ENCODE measurements at places on chromosomes 5 and 9.
A peak's percentile ranks its signal among the peaks of the same experiment; 100 is the strongest.

- DNase-seq = no peak
These were observed 67.0 kb downstream of the CAST start for GRCh38 chr5:96729156-96729555.

DNA sequence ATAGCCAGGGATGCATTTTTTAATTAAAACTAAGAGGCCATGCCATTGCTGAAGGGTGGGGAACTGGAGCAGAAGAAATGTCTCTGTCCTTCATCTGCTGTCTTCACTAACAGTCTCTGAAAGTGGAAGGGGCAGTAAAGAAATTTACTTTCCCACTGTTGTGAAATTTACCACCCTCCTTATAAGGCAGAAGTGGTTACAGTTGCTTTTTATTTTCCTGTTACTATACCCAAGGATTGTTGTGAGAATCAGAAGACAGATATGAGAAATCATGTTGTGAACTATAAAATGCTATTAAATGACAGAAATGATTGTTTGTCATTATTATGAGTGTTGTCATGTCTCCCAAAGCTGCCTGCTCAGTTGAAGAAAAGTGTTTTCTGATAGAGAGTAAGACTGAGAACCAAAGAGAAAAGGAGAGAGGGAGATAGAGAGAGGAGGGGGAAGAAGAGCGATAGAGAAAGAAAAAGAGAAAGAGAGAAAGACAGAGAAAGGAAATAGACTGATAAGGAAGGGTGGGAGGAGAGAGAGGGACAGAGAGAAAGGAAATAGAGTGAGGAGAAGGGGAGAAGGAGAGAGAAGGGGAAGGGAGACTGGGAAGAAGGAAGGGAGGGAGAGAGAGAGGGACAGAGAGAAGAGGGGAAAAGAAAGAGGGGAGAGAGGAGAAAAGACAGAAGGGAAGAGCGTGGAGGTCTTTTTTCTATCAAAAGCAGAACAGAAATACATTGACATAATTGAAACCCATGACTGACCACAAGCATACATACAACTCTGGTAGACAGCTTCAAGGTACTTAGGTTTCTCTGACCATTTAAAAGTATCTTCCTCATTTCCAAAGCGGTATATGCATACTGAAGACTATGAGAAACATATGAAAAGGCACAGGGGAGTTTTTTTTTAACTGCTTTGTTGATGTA lies 22.5 kb downstream of the SEC61B start:
- DNase-seq = no peak

GRCh38 chr9:136255896-136256890 lies 10.6 kb upstream of the QSOX2 start:
- DNase-seq = no peak

GRCh38 chr9:34957492-34958410 lies at the start of gene PHF24:
Gene PHF24, plus strand, starts transcription at chr9:34958285. Its CDS starts 13,014 bp downstream, at chr9:34971299.
- no peak for DNase-seq

DNA sequence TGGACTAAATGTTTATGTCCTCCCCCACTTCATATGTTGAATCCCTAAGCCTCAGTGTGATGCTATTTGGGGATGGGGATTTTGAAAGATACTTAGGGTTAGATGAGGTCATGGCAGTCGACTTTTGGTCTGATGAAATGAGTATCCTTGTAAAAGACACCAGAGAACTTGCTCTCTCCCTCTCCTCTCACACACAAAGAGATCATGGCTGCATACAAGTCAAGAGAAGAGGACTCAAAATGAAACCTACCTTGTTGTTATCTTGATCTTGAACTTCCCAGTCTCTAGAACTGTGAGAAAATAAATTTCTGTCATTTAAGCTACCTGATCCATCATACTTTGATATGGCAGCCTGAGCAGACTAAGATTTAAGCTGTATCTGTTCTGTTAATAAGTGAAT lies 144.0 kb upstream of the HAPLN1 start:
- DNase-seq = no peak

GRCh38 chr5:137627706-137628105 lies 108.2 kb downstream of the KLHL3 start:
- DNase-seq = no peak

DNA sequence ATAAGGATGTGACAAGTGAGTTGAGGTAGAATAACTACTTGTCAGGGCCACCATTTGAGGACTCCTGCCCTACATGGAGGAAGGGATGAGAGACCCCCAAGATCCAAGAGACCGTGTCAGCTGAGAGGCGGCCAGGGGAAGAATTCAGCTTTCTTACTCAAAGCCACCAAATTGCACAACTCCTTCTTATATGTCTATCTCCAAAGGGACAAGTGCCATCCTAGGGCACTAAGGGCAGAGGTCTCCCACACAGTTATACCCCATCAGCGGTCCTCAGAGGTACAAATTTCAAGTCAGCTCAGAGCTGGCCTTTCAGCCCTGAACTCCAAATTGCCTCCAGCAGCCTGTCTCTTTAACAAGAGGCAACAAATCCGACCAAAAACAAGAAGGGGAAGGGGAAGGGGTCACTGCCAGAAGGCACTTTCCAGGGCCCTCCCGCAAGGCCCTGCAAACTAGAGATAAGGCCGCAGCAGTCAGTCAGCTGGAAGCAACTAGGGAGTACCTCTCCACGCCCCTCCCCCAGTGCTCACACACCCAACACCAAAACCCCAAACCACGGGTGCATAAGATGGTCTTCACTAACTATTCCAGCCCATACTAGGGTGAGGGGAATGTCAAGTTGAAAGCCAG lies 6.1 kb upstream of the STOML2 start:
- no peak for DNase-seq

DNA sequence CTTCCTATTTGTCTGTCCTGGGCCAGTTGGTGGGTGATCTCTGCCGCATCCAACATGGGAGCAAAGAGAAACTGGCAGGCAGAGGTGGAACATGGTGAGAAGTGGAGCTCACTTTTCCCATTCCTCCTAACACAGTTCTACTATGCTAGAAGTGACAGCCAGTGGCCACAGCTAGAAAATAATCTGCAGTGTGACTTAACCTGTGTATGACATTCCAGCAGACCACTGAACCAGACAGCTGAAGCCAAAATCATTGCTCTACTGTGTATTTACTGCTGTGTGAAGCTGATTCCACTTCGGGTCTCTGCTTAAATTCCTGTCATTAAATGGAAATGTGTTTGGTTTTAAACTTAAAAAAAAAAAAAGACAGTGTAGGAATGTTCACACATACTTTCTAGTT lies 523.0 kb downstream of the MTRR start:
- no peak for DNase-seq

GRCh38 chr9:21455320-21455719 lies 15.1 kb downstream of the IFNA1 start:
- DNase-seq = no peak

DNA sequence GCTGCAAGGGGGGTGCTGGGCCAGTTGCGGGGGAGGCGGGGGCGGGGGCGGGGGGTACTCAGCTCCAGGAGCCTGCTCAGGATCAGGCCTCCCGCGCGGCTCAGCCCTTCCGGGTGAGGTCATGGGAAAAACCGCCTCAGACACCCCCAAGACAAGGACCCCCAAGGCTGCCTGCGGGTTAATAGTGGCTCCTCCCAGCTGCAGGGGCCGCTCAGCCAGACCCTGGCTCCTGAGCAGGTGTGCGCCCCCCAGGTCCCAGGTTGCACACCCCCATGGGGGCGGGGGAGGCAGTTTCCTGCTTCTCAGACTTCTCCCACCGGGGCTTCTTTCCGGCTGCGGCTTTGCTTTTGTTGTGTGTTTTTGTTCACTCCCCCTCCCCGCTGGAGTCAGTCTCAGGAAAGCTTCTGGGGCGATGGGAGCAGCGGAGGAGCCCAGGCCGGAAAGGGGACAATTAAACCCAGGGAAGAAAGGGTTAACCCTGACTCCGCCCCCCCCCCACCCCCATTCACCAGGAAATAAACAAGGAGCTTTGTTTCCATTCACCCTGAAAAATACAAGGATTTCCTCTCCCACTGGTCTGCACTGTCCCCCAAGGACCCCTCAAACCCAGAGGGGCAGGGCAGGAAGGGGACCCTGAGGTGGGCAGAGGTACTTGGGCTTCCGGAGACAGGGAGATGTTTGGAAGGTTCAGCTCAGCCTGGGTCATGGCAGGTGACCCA lies 42.3 kb upstream of the NOTCH1 start:
- no peak for DNase-seq

GRCh38 chr5:55850839-55851674 lies at the start of gene IL31RA:
Gene IL31RA, plus strand, starts transcription at chr5:55851357. Its CDS starts 214 bp downstream, at chr5:55851571.
- no peak for DNase-seq

- no peak for DNase-seq
These were observed 70.7 kb downstream of the CETN3 start for GRCh38 chr5:90338712-90339372.

GRCh38 chr9:84620338-84620737 lies 49.2 kb upstream of the NTRK2 start:
- DNase-seq = no peak

DNA sequence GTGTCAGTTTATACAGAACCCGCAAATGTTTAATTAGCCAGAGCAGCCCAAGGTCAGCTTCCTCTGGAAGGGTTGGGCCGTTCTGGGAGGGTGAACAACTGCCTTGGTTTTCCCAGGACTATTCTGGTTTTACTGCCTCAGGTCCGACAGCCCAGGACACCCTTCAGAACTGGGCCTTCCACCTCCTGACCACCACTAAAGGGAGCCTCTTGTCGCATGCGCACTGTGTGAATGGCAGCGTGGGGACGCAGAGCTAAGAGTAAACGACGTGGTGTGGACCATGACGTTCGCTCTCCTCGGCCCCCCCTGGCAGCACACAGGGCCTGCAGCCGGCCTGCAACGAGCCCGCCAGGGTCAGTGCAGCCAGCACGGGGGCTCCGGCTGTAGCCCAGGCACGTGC lies 214.9 kb downstream of the FANCC start:
- DNase-seq = no peak

- no peak for DNase-seq
These were observed 1.4 kb downstream of the PHF19 start for GRCh38 chr9:120875643-120875953.

- DNase-seq = no peak
These were observed 1.3 kb downstream of the PTCH1 start for GRCh38 chr9:95515272-95516113.

- no peak for DNase-seq
These were observed 1.1 kb downstream of the EPB41L4B start for GRCh38 chr9:109319626-109320241.

GRCh38 chr5:103617090-103617489 lies 54.5 kb upstream of the NUDT12 start:
- DNase-seq = no peak

DNA sequence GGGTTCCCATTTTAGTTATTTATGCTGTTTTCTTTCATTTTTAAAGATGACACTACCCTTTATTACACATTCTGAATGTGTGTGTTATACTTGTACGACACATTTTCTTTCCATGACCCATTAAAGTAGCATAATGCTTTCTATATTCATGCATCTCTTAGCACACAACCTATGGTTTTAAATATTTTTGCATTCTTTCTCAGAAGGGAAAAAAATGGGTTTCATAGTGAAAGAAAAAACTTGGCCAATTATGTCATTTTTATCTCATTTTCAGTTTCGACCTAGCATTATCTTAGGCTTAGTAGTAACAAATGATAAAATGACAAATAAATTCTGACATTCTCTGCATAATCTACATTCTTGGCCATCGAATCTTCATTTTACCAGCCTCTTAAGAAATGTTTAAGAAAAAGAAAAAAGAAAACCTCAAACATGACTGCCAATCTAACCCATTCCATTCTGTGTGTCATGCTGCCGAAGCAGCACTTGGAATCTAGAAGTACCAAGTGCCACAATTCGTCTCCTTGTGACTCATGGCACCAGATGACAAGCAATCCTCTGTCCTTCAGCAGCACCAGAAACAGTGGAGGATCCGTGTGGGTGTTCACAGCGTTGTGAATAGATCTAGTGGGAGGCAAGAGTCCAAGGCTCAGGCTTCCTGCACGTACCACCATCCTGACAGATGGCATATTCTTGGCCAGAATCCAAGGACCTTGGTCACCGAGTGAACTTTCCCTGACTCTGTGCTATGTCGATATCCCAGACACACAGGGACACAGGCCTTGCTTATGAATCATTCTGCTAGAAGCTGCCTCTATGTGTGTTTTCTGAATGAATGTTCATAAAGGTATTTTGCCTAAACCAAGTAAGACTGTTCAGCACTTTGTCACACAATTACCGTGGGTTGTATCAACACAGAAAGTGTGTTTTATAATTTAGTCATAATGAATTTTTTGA lies 502.7 kb downstream of the NR2F1-AS1 start:
- peak; percentile 77 for DNase-seq

DNA sequence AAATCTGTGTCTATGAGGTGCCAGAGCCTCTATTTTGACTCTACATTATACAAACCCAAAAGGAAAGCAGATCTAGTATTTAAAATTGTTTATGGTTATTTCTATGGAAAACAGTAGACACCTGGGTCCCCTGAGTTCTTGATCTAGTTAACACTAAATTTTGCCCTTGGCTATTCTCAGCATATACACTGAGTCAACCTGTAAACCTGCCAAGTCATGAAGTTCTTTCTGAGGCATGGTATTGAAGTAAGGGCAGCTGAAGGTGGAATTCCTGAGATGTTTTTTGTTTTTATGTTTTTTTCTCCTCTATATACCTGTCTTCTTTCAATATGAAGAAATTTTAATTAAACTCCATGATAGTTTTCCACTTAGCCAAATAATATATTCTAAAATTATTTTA lies 120.2 kb downstream of the PDE4D start:
- DNase-seq = no peak

DNA sequence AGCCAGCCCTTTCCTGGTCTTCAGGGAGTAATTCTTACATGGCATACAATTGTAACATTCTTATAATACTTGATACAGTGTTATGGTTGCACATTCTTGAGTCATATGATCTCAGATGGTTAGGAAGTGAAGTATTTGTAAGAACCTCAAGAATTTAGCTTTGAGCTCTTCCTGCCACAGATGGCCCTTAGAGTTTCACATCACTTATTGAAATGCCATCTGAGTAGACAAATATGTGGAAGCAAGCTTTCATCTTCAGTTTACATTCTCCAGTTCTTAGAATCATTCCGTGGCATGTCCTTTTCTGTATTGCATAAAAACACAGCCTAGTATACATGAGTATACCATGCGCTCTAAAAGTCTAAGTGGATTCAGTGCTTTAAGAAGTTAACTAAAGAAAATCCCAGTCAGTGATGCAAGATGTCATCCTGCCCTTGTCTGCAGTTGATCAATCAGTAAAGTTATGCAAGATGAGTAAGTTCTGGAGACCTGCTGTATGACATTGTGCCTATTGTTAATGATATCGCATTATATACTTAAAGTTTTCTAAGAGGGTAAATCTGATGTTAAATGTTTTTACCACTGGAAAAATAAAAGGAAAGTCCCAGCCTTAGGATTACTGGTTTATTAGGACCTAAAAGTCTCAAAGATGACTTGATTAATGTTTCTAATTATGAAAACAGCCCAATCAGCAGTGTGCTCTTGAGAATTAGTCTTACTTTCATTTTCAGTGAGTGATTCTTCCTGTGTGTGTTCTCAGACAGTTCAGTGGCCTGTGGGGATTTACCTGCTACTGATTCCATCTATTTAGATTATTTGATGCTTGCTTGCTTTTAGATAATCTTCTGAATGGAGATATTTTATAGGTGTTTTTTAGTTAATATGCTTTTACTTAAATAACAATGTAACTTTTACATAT lies 29.4 kb downstream of the RHOBTB3 start:
- DNase-seq = no peak

GRCh38 chr5:173065155-173065554 lies 9.0 kb downstream of the CREBRF start:
- DNase-seq = no peak

GRCh38 chr9:19372567-19372966 lies 7.5 kb downstream of the RPS6 start:
- no peak for DNase-seq

- no peak for DNase-seq
These were observed 50.0 kb downstream of the ATPSCKMT start for GRCh38 chr5:10199692-10200091.

- DNase-seq = no peak
These were observed 298.8 kb downstream of the ASTN2 start for GRCh38 chr9:117116084-117116483.

GRCh38 chr9:135524130-135524861 lies 3.1 kb downstream of the LCN1 start:
- DNase-seq = no peak
